ENCODE measurements at places on chromosomes 6 and 20.

GRCh38 chr6:56739836-56740815, 97.4 kb upstream of the DST start:
- DNase-seq, result no peak

DNA sequence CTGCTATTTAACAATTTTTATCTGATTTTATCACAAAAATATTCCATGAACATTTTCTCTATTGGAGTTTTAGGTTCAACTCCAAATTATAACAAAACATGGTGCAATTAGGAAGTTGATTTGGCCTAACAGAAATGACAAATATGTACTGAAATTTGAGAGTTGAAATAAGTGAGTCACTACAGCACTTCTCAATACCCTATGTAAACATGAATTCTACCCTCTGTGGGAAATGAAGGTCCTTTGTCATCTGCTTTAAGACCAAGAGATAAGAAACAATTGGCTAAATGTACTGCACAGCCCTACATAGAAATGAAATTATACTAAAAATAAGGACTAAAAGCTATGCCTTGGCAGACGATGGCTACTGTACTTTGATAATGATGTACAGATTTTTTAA, 86.2 kb upstream of the BEND6 start:
- no peak for DNase-seq

- DNase-seq, result no peak
These were observed 26.9 kb downstream of the PCNA start for GRCh38 chr20:5092765-5093339.

GRCh38 chr20:35837577-35838195, 65.9 kb downstream of the PHF20 start:
- no peak for DNase-seq

DNA sequence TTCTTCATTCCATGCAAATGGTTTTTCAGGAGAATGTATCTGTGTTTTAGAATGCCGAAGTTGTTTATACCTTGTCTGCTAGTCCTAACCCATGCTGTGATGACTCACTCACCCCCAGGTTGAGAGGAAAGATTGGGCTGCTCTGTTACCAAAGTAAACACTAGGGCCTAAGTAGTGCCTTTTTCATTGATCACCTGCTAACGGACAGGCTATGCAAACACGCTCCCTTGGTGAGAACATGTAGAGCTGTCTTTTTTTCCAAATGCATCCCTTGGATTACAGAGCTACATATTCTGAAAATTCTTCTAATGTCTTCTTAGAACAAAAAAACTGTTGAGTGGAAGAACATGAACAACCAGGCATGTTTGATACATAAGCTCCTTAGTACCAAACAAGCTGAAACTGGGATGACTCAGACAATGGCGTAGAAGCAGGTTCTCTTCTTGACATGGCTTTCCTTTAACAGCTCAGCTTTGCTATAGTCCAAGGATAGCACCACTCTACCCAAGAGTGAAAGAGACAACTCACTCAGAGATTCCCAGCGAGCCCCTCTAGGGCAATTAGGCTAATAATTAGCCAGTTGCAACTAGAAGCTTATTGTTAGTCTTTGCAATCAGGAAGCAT, 20.5 kb downstream of the PERP start:
- DNase-seq, result no peak

GRCh38 chr6:163414946-163415619, 565 bp downstream of the QKI start:
- DNase-seq, result no peak

DNA sequence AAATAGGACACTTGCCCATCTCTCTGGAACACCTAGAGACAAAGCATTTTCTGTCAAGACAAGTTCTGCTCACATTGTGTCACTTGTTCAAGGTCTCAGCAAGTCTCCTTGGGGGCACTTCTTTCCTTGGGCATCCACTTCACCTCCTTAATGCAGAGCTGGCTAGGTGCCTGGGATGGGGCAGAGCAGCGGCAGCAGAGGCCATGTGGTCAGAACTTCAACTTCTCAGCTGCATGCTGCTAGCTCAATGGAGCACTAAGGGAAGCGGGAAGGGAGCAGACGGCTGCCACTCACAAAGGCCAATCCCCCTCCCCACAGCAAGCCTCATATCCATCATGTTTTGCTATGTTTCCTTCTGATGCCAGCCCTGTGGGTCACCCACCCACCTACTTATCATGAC, 31.5 kb downstream of the NEDD9 start:
- no peak for DNase-seq

GRCh38 chr6:77430504-77430903, 32.8 kb downstream of the HTR1B start:
- DNase-seq, result no peak

DNA sequence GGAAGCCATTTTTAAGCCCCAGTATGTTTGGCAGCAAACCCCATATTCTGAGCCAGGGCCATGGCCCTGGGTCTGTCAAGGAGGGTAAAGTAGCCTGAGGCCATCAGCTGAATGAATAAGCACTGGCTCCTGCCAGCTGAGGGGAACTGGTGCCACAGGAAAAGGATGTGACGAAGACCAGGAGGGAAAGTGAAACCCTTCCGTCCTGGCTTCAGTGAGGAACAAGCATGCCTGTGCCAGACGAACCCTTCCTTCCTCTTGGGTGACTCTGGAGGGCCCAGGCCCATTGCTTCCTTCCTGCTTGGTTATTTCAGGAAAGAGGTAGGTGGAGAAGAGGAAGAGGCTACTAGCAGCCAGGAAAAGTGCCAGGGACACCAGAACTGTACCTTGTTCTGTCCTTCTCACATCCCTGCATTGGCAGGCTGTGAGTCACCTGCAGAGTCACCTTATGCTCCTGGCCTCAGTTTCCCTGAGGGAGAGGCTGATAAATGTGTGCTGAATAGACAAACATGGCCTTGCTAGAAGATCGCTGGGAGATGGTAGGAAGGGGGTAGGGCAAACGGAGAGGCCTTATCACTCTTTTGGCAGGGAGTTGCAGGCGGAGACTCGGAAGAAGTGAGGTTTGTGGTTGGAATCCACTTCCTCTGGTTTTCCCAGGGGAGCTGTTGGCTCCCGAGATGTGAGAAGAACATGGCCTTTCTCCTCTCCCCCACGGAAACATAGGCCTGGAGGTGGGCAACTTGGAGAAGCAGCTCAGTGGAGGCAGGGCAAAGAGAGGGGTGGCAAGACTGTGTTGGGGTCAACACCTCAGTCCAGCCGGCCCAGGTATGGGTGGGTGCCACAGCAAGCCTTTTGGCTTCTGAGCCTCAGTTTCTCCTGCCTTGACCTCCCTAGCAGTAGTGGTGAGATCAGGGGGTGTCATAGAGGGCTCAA, 37.4 kb downstream of the COX4I2 start:
- DNase-seq, result peak; percentile 98

- no peak for DNase-seq
These were observed 238.0 kb downstream of the ANKRD60 start for GRCh38 chr20:57990396-57990987.

GRCh38 chr20:20755231-20755630, 42.8 kb upstream of the RALGAPA2 start:
- peak; percentile 30 for DNase-seq

- DNase-seq, result peak; percentile 81
These were observed 34.4 kb downstream of the PCNA start for GRCh38 chr20:5085380-5085779.

Data from CD14-positive monocyte (primary cell).